Astrocyte (in vitro differentiated cells and primary cell): ENCODE measurements at places on chromosomes 11 and 22.

DNA sequence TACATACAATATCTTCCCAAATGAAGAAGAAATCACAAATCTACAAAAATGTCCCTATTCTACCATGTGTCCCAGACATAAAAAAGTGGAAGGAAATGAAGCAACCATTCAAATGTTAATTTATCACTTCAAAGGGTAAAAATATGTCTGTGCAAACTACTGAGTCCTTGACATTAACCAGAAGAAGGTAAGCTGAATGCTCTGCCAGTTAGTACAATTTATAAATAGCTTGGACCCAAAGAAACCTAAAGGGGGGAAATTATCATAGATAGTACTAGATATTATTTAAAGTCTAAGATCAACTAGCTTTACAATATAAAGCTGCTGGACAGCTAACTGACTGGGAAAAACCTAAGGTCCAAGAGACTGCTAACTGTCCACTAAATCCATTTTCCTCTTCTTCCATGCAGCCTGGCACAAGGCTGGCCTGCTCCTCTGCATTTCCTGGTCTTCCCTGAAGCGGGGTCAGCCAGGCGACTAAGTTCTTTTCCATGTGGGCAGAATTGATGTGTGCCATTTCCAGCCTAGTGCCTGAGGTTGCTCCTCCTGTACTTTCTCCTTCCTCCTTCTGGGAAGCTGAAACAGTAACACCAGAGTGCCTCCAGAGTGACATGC lies 190.9 kb downstream of the CADM1 start:
- DNase-seq, result no peak

DNA sequence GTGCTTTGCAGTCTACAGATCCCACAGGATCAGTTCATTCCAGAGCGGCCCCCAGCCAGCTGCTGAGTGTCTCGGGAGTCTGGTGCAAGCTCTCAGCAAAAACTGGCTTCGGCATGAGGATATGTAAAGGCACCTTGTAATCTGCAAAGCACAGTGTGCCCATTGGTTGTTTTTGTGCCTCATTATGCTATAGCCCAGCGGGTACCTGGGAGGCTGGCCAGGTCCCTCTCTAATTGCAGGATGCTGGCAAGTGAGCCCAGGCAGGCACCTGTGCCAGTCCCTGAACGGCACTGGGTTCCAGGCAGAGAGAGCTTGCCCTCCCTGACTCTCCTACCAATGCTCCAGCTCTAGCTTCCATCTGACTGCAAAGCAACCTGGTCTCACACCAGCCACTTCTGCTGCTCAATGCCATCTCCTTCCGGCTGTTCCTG lies 128.7 kb downstream of the DSCAML1 start:
- DNase-seq, result no peak

GRCh38 chr22:11605468-11605981 lies 3922.5 kb upstream of the OR11H1 start:
- no peak for DNase-seq

DNA sequence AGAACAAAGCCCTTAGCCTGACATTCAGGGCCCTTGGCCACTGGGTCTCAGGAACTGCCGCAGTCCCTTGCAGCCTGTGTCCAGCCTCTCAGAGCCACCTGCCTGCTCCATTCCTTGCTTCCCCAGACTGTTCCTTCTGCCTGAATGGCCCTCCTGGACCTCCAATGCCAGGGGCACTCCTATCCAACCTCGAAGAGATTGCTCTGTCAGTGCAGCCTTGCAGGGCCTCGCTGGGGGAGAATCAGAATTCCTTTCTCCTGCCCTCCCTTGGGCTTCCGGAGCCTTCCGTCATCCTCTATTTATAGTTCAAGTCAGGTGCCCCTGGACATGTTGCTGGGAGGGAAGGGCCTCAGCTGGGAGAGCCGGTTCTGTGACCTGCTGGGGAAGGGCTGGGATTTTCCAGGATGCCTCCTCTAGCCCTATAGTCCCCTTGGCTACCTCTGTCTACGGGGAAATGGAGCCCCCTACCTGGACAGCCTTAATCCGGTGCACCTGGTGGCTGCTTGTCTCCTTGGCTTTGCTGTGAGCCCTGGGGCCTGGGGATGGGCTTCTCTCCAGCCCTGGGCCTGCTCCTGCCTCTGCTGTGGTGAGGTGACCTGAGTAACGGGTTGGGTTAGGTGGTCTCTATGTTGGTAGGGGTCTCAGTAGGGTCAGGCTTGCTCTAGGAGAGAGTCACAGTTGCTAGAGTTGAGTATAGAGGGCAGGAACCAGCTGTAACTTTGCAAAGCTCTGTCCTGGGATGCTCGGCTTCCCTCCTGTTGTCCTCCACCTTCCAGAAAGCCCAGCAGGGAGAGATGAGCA lies 45.9 kb upstream of the SYT7 start:
- DNase-seq, result no peak

- no peak for DNase-seq
Measured at GRCh38 chr11:43268786-43269185, 43.0 kb upstream of the API5 start.

DNA sequence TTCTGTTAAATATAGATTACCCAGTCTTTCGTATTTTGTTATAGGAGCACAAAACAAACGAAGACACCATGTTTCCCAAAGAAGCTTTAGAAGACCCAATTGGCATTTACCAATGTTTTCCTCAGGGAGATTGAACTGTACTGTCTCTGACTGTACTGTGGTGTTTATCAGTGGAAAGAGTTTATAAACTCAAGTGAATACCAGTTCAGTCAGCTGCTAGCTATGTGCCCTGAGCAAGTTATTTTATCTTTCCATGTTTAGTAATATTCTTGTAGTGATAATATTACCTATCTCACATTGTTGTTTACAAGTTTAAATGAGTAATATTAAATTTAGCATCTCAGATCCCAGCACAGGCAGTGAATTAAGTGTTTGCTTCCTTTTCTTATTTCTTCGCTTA lies 773.2 kb downstream of the KCNA4 start:
- peak; percentile 28 for DNase-seq

DNA sequence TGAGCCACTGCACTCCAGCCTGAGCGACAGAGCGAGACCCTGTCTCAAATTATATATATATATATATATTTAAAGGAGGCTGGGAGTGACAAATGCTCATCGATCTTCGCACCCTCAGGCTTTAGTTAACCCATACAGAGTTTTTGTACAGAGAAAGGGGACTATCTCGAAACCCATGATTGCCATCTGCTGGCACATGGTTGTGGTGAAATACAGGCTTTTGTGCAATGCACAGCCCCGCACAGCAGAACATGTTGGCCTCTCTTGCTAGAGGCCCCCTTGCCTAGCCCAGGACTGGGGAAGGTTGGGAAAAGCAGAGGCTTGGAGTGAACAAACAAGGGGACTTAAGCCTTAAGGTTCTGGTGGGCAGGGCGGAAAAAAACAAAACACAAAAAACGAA lies 3.6 kb downstream of the MYBPC3 start:
- no peak for DNase-seq

- DNase-seq, result no peak
Measured at GRCh38 chr11:117678658-117679406, 118.2 kb downstream of the DSCAML1 start.

- no peak for DNase-seq
Measured at GRCh38 chr11:66718320-66718971, 10.6 kb downstream of the SPTBN2 start.

- DNase-seq, result peak; percentile 51
Measured at GRCh38 chr11:102234779-102235439, 82.4 kb upstream of the BIRC3 start.

GRCh38 chr22:36221799-36222751 lies 17.3 kb downstream of the APOL2 start:
- DNase-seq, result peak; percentile 40

DNA sequence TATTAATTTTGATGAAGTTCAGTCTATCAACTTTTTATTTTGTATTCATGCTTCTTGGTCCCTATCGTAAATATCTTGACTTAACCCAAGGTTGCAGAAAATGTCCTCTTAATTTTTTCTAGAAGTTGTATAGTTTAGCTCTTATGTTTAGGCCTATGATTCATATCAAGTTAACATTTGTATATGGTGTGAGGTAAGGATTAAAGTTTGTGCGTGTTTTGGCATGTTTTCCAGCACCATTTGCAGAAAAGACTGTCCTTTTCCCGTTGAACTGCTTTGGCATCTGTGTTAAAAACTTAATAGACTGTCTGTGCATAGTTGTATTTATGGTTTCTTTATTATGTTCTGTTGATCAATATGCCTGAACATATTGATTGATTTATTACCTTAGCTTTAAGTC lies 42.3 kb downstream of the ARHGEF12 start:
- no peak for DNase-seq

DNA sequence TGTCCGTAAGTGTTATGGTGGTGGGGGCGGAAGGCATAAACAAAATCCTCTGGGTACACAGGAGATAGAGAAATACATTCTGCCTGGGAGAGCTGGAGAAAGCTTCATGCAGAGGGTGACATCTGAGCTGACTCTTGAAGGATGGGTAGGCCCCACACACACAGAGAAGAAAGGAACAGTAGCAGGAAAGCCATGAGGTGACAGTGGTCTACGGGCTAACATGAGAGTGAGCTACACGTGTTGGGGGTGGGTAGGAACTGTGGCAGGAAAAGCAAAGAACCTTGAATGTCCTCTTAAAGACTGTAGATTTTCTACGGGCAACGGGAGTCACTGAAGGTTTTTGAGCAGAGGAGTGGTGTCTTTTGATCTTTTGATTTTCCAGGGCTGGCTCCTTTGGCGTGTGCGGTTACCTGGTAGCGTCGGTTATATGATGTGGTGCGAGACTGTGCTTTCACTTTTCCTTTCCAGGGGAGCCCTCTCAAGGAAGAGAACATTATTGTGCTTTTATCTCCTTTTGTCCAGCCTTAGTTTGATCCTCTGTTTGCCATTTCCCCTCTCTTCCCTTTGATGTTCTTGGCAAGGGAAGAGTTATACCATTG lies 39.7 kb downstream of the ADAMTS8 start:
- DNase-seq, result no peak

DNA sequence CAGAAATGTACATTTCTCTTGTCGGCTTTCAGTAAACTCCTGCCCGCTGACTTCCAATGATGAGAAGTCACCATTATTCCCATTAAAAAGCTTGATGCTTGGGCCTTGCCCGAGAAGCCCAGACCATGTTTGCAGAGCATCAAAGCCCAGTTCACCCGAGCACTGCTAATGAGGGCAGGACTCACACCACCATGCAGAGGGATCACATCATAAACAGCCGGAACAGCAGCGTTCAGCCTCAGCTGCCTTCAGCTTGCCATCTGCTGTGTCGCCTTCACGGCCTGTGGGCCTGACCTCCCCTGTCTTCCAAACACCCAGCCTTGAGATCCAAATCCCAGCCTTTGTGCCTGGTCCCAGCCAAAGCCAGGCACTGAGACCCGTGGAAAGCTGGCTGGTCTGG lies 105.4 kb upstream of the CSNK2A3 start:
- no peak for DNase-seq

DNA sequence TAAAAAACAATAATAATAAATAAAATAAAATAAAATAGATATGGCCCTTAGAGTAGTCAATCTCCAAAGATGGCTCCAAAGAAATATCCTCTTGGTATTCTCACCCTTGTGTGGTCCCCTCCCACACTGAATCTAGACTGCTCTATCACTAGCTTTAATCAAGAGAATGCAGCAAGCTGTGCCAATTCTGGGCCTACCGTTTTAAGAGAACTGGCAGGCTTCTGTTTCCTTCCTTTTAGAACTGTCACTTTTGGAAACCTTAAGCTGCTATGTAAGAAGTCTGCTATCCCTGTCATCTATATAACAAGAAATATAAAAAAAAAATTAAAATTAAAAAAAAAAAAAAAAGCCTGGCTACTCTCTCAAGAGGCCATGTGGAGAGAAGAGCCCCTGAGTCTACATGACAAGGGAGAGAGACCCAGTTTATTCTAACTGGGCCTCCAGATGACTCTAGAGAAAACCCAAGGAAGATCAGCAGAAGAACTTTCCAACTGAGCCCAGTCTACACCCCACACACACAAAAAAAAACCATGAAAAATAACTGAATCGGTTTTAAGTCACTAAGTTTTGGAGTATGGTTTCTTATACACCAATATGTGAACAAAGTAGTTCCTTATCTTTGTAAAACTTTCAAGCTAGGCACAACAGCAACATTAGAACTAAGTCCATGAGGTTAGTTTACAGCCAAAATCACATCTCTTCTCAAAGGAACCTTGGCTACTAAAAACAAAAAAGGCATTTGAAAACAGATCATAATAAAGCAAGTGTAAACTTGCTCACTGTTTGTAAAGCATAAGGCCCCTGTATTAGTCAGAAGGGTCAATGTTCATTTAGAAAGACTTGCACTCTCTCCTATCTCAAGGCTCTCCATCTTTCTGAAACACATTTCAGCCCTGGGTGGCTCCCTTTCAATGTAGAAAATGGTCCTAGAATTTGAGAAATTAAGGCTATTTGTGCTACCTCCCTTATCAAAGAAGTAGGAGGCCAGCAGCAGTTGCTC lies 67.3 kb downstream of the AMBRA1 start:
- no peak for DNase-seq

- no peak for DNase-seq
Measured at GRCh38 chr11:64415286-64415685, 56.3 kb downstream of the RPS6KA4 start.

DNA sequence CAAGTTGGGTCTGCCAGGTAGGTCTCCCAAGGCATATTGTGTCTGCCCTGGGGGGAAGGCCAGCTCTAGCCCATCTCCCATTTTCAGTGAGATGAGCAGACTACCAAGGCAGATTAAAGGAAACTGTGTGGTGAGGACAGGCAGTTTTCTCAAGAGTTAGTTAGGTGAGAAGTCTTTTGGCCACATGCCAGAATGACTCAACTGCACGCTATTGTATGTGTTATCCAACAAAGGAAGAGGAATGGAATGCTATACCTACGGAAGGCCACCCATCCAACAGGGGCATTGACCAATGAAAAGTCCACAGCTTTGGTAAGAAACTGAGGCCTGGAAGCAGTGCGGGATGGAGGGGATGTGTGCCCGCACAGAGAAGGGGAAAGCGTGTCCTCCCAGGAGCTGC lies 941.7 kb downstream of the NTM start:
- DNase-seq, result peak; percentile 80

DNA sequence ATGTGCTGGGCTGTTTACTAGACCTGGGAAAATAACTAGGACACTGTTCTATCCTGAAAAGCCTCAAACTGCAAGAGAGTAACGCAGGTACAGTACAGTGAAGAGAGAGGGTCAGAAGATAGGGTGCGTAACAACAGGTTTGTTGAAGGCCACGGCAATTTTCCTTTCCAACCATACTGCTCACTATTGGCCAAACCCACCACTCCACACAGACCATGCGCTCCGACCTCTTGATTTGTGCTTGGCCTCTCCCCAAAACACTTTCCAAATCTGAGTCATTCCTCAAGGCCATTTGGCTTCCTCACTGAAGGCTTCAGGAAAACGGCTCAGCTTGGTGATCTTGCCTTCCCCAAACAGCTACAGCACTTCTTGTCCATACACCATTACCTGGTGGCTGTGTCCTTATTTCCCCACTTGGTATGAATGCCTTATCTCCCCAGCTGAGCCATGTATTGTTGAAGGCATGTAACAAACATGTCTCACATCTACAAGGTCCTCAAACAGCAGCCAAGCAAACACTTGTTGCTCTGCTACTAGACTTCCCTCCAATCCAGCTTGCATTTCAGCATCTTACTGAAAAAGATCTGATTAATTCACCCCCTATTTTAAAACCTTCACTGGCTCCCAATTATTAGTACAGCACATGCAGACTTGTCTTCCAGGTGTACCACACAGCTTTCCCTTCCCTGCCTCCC lies 40.9 kb downstream of the TCF20 start:
- DNase-seq, result peak; percentile 67
